ENCODE measurements at places on chromosomes 13 and 19.

GRCh38 chr19:35495107-35496064 is 5.1 kb upstream of the KRTDAP start:
- DNase-seq, result peak; percentile 39

DNA sequence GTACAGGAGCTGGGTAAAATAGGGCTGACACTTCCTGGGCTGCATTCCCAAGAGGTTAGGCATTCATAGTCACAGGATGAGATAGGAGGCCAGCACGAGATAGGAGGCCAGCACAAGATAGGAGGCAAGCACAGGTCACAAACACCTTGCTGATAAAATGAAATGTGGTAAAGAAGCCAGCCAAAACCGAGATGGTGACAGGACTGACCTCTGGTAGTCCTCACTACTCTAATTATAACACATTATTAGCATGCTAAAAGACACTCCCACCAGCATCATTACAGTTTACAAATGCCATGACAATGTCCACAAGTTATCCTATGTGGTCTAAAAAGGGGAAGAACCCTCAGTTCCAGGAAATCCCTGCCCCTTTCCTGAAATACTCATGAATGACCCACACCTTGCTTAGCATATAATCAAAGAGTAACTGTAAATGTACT is 20.9 kb upstream of the IGSF23 start:
- no peak for DNase-seq

- no peak for DNase-seq
These were observed 22.4 kb downstream of the LRCH1 start for GRCh38 chr13:46575301-46575771.

DNA sequence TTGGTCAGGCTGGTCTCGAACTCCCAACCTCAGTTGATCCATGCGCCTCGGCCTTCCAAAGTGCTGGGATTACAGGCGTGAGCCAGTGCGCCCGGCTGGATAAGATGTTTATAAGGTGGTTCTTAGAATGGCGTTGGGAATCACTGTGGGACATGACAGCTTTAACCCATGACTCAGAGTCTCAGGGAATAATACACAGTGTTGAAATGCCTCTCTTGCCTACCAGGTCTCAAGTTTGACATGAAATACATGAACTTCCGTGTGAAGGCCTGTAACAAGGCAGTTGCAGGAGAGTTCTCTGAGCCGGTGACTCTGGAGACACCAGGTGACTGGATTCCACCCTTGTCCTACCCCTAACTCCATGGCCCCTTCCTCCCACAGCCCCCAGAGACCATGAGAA is 12.6 kb downstream of the FSD1 start:
- no peak for DNase-seq

DNA sequence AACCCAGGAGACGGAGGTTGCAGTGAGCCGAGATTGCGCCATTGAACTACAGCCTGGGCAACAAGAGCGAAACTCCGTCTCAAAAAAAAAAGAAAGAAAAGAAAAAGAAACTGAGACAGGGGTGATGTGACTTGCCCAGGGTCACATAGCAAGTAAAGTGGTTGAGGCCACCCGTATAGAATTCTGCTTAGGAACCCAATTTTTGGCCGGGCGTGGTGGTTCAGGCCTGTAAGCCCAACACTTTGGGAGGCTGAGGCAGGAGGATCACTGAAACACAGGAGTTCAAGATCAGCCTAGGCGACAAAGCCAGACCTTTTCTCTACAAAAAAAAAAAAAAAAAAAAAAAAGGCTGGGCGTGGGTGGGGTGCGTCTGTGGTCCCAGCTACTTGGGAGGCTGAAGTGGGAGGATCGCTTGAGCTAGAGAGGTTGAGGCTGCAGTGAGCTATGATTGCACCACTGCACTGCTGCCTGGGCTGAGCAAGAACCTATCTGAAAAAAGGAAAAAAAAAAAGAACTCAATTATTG is 1.3 kb downstream of the SNRPA start:
- DNase-seq, result no peak

DNA sequence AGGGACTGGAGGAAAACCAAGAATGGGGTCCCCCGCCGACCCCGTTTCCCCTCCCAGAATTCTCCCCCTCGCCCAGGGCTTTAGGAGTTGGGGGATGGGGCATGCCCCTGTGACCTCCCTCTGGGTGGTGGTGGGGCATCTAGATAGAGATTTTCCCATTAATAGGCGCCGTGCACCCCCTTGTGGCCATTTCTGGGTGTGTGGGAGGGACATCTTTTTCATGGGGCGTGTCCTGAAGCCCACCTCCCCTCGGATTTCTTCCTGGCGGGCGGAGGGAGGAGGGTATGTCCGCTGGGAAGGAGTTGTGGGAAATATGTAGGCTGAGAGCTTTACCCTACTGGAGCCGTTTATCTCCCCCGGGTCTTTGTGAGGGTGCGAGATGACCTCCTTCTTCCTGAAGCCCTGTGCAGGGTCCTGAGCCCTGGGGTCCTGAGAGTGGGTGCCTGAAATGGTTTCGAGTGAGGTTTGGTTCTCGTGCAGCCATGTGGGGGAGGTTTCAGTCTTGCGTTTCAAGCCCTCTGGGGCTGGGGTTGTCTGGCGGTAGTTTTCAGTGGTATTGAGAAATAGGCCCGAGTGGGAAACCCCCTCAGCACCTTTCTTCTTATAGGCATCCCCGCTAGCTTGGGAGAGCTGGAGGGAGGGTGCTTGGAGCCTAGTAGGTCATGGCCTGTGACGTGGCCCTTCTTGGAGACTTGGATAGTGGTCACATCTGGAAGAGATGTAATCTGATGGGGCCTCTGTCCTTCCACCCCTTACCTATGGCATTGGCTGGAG is 1.0 kb downstream of the PRMT1 start:
- peak; percentile 62 for DNase-seq

DNA sequence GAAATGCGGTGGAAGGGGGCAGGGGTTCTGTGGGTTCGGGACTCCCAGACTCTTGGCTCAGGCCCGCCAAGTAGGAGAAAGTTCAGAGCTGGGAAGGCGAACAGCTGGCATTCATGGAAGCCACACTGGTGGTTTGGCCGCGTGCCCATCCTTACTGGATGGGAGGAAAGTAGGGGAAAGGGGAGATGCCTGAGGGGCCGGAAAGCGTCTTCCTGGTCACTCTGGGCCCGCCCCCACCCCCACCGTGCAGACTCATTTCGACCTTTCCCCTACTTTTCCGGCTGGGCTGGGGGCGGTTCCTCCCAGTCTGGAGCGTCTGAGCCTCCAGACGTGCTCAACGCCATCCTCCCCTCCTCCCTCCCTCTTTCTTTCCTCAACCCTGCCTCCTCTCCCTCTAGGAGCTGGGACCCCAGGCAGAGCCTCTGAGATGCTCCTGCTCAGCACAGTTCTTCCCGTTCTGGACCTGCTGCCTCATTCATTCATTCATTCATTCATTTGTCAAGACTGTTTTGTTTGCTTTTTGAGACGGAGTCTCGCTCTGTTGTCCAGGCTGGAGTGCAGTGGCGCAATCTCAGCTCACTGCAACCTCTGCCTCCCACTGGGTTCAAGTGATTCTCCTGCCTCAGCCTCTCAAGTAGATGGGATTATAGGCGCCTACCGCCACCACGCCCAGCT is 3.5 kb downstream of the ANGPTL4 start:
- DNase-seq, result no peak

All from stimulated activated CD8-positive, alpha-beta memory T cell treated with anti-CD3 and anti-CD28 coated beads, Interleukin-7, amount 100 ng/mL, for 24 hours (primary cell).